ENCODE measurements at places on chromosomes 2 and 18.

DNA sequence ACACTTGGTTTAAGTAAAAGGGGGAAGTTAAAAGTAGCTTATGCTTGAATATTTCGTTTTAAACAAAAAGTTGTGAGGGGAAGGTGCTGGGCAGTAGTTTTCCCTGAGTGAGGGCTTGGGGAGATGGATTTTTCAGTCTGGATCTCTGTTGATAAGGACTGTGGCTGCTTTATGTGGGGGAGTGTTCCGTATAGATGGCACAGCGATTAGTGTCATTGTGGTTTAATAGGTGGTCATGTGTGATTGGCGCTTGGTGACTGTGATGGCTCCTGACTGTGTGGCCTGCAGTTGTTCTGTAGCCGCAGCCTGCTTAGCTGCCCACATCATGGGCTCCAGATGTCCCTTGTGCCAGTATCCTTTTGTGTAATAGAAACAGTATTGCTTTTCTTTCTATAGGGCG lies 156.2 kb downstream of the WDSUB1 start:
- DNase-seq: no peak

DNA sequence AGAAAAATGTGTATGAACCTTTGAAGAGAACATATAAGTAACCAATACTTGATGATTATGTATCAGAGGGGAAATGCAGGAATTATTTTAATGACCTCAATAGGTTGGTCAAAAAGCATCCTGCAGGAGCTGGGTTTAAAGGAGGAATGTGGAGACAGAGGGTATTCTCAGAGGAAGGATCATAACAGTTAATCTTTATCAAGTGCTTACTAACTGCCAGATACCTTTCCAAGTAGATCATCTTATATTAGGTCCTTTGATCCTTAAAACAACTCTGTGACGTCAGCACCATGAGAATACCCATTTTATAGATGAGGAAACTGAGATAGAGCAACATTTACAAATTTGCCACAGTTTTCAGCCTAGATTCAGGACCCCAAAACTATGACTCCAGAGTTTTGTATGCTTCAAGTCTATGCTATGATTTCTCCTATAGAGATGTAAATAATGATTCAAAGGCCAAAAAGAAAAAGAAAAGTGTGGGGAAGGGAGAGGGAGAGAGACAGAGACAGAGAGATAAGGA lies 3.0 kb downstream of the RFTN2 start:
- DNase-seq: no peak

- DNase-seq: no peak
Measured at GRCh38 chr18:50734886-50735285, 84.9 kb downstream of the MRO start.

DNA sequence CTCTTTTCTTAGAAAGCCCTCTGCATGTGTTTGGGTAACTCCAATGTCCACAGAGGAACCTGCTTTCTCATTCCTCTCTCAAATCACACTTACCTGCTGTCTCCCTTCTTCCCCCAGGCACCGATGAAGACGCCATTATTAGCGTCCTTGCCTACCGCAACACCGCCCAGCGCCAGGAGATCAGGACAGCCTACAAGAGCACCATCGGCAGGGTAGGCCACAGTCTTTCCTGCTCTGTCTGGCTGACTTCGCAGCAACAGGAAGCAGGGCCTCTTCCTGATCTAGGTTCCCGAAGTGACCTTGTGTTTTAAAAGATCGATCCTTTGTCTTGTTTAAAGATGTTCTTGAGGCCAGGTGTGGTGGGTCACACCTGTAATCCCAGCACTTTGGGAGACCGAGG lies 25.0 kb upstream of the GMCL1 start:
- no peak for DNase-seq

GRCh38 chr18:26159353-26159752 lies 25.7 kb downstream of the PSMA8 start:
- DNase-seq: no peak

- DNase-seq: no peak
Measured at GRCh38 chr2:67848551-67849285, 214.1 kb downstream of the C1D start.

DNA sequence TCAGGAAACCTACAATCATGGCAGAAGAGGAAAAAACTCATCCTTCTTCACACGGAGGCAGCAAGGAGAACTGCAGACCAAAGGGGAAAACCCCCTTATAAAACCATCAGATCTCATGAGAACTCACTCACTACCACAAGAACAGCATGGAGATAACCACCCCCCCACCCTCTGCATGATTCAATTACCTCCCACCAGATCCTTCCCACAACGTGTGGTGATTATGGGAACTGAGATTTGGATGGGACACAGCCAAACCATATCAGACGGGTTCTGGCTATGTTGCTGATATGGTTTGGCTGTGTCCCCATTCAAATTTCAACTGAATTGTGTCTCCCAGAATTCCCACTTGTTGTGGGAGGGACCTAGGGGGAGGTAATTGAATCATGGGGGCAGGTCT lies 28.7 kb upstream of the CCDC150 start:
- DNase-seq: no peak

GRCh38 chr2:129396980-129397599 lies 582.4 kb upstream of the RAB6C start:
- DNase-seq: no peak

GRCh38 chr2:176496761-176497160 lies 227.5 kb downstream of the MTX2 start:
- DNase-seq: no peak

DNA sequence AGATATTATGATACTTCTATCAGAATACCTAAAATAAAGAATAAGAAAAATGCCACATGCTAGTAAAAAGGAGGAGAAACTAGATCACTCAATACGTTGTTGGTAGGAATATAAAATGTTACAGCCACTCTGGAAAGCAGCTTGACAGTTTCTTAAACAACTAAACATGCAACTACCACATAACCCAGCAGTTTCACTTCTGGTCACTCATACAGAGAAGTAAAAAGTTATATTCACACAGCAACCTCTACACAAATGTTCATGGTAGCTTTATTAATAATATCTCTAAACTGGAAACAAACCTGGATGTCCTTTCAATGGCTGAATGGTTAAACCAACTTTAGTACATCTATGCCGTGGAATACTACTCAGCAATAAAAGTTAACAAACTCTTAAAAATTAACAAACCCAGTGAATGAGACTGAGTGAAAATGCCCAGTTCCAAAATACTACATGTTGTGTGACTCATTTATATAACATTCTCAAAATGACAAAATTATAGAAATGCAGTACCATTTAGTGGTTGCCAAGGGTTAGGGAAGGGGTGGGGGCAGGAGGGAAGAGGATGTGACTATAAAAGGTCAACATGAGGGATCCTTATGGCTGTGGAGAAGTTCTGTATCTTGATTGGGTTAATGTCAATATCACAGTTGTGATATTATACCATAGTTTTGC lies 124.1 kb downstream of the MMADHC start:
- DNase-seq: no peak

DNA sequence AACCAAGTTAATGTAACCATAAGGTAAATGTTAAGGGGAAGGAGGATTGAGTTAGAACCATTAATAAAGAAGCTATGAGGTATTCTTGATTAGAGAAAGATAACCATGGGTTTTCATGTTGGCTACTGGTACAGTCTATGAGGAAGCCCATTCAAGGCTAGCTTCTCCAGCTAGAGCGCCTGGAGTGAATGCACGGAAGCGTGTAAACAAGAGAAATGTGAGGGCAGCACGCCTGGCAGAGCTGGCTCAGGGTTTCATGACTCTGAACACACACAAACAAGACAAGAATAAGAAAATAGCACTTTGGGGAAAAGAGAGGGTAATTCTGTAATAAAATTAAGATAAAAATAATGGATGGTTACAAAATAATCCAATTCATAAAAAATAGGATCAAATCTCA lies 255.3 kb downstream of the PDE11A start:
- DNase-seq: no peak

GRCh38 chr2:205405752-205406151 lies 276.5 kb upstream of the NRP2 start:
- DNase-seq: no peak

DNA sequence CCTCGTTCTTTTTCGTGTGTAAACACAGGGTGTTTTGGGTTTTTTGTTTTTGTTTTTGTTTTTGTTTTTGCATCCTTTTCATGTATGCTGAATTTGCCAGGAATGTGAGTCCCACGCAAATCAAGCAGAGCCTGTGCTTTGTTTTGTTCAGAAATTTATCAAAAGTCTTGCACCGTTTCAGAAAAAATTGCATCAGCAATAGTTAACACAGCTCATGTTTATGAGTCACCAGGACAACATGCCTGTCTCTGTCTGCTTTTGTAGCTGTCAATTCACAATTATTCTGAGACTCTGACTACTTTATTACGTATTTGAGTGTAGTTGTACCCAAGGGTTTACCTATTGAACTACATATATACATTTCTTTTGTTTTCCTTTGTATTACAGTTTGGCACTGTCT lies 38.3 kb downstream of the MRPL44 start:
- DNase-seq: no peak

DNA sequence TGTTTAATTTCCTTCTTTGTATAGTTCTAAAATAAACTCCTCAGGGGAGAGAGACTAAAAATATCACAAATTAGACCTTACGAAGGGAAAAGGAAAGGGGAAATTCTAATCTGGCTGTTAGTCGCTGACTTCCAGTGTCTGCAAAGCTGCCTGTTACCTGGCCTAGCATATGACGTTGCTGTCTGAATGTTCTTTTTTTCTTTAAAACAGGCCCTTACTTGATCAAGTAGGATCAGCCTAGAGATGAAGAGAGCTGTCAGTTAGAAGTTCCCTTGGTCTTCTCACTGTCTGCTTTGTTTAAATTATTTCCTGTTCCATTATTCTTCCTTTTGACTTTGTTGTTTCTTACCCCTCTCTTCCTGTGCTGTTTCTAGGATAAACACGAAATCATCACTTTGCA lies 11.2 kb downstream of the NCK2 start:
- no peak for DNase-seq

DNA sequence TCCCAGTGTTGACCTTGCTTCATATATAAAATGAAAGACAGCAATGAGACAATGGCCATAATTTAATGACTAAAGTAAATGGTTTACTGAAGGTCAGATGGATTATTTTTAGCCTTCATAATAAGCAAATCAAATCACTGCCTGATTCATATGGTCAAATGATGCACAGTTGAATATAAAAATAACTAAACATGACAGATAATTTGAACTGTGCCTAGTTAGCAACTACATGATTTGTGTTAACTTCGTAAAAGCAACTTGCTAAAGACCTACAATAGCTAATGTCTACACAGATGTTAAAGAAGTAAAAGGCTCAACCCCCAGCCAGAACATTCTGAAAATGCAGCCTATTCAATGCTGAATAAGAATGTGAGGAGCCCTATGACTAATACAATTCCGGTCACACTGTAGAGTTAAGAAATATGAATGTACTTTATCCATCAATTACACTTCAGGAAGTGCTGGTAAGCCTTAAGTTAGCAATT lies 590.8 kb upstream of the CDH2 start:
- no peak for DNase-seq

GRCh38 chr18:56992777-56993176 lies 154.1 kb upstream of the BOD1L2 start:
- DNase-seq: no peak

- DNase-seq: no peak
Measured at GRCh38 chr2:129752686-129753085, 226.8 kb upstream of the RAB6C start.

DNA sequence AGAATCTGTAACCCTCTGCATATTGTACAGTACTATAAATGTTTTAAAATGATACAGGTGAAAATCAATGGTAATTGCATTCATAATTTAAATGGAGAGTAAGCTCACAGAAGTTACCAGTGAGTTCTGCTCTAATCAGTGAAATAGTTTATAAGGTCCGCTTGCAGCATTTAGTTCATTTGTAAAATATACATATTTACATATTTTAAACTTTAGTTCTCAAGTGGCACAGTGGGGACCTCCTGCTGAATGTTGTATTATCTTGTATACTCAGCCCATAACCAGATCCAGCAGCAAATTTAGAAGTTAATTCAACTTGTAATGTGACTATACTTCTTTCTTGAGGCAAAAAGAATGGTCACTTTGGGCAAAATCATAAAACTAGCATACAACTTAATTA lies 41.7 kb upstream of the TBR1 start:
- no peak for DNase-seq

DNA sequence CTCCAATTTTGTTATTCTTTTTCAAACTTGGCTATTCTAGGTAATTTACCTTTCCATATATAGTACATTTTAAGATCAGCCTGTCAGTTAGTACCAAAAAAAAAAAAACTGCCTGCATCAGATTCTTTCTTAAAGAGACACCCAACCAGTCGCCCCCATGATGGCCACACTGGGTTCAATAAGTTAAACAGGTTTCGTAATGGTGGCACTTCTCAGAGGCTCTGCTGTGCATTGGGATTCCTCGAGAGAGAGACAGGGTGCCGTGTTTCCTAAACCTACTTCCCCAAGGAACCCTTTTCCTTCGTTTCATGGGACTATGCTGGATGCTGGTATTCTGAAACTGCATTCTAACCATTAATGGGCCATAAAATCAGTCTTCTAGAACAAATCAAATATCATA lies 37.4 kb downstream of the MYO7B start:
- no peak for DNase-seq

- no peak for DNase-seq
Measured at GRCh38 chr2:88932686-88933085, 241.2 kb downstream of the RPIA start.

GRCh38 chr18:72940986-72941385 lies 73.2 kb upstream of the NETO1 start:
- DNase-seq: no peak

GRCh38 chr2:223560749-223561435 lies 41.3 kb downstream of the SCG2 start:
- no peak for DNase-seq

DNA sequence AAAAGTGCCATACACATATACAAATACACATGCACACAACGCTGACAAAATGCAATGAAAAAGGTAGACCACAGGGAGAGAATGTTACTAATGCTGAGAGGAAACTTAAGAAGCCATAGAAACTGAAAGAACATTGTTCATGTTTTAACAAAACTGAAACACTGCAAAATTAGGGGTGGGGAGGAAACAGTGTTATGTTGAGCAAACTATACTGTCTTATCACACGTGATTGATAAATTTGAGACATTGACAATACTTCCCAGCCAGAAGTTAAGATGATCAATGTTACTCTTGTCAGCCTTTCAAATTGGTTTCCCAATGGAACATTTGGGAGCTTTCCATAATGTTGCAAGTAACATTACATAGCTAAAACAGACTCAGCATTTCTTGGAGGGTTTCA lies 165.5 kb downstream of the L3MBTL4 start:
- DNase-seq: no peak

DNA sequence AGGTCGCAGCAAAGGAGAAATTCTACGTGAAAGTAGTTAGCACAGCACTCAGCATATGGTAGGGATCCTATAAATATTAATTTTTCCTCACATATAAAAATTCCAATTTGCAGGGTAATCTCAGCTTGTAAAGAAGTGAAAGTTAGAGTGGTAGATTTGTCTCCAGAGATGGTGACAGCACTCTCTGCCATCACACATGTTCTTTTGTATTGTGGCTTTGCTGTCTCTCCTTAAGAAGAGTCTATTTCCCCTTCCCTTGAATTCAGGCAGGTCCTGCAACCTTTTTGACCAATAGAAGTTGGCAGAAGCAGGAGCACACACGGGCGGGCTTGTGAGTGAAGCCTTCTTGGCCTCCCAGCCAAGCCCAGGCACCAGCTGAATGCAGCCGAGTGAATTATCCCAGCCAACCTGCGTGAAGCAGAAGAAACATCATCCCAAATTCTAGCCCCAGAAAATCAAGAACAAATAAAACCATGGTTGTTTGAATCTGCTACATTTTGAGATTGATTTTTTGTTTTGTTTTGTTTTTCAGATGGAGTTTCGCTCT lies 107.8 kb upstream of the COPS8 start:
- DNase-seq: no peak

GRCh38 chr2:172836347-172836821 lies 100.7 kb downstream of the RAPGEF4 start:
- no peak for DNase-seq
